ENCODE measurements at places on chromosomes 2 and 18.

DNA sequence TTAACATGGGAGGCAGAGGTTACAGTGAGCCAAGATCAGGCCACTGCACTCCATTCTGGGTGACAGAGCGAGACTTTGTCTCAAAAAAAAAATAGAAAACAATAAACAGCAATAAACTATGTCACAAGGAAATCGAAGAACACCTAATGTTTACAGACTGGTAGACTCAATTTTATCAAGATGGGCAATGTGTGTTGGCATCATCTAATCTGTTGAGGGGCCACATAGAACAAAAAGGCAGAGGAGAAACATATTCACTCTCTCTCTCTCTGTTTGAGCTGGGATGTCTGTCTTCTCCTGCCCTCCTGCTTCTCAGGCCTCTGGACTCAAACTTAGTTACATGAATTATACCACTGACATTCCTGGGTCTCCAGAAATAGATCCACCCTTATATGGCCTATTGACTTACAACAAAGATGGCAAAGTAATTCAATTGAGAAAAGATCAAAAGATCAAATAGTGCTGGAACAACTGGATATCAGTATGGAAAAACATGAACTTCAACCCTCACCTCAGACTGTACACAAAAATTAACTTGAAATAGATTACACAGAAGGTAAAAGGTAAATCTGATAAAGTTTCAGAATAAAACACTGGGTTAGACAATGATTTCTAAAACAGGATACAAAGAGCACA lies 703.8 kb upstream of the CRIM1 start:
- no peak for DNase-seq

DNA sequence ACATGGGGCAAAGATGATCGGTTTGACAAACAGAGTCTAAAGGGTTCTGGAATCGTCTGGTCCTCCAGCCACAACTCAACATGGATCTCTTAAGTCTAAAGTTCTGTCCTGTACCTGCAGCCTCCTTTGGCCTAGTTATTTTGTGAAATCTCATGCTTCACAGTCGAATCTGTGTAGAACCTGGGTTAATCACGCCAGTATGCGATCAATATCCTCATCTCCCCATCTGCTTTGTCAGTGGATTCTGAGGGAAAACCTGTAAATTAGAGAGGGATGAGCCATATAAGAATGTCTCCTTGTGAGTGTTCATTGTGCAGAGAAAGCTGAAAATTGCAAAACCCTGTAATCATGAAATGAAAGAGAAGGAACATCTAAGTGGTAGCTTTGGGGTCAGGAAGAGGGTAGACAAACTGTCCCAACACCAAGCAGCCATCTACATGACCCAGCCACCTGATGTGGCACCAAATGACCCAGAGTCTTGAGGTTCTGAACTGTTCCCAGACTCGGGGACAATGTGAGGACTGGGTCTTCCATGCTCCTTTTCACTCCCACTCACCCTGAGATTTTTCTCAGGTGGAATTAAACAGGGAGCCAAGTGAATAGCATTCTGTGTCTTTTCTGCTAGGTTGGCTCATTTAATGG lies 175.6 kb downstream of the ALPK2 start:
- no peak for DNase-seq

- no peak for DNase-seq
These were observed 118.9 kb downstream of the PXDN start for GRCh38 chr2:1625281-1626001.

DNA sequence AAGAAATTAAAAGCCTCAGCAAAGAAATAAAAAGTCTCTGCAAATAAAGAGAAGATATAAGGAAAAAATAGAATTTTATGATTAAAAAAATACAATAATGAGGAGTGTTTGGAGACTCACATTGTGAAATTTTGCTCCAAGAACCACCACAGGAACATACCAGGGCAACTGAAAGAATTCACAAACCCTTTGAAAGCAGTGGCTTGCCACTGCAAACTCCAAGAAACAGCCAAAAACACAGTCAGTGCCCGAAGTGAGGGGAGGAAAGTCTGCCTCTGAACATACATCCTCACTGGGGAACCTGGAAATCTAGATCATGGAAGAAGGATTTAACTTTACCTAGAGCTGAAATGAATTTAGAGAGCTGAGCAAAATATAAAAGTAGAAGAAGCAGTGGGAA lies 33.1 kb downstream of the EVA1A start:
- no peak for DNase-seq

DNA sequence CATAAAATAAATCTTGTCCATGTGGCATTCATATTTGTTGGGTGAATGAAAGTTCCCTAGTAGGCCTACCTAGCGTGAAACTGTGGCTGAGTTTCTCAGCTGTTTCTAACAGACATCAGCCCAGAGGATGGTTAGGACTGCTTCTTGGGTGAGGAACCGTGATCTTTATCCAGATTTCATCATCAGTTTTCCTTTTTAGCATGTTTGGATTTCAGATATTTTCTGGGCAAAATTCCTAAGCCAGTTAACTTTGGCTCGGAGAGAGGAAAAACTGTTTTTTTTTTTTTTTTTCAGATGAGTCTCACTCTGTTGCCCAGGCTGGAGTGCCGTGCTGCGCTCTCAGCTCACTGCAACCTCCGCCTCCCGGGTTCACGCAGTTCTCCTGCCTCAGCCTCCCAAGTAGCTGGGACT lies 53.5 kb downstream of the DGKD start:
- DNase-seq, result no peak

- DNase-seq, result no peak
These were observed 81.2 kb downstream of the GBX2 start for GRCh38 chr2:236086971-236087465.

DNA sequence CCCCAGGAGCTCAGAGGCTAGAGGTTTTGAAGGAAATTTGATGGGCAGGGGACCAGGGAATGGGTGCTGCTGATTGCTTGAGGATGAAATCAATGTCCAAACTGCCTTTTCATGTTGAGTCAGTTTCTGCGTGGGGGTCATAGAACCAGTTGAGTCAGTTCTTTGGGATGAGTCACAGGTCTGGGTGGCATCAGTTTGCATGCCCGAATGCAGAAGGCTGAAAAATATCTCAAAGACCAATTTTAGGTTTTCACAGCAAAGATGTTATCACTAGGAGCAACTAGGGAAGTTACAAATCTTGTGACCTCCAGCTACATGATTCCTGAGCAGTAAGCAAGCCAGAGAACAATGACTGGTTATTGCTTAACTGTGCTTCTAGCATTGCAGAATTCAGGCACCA lies 1135.1 kb upstream of the CRIM1 start:
- DNase-seq, result no peak
